ENCODE measurements at places on chromosomes 13 and 19.

- peak; percentile 64 for DNase-seq
Measured at GRCh38 chr13:30718661-30719524, 16.4 kb upstream of the ALOX5AP start.

GRCh38 chr13:93147298-93147645 lies 79.3 kb upstream of the GPC6 start:
- DNase-seq = no peak

DNA sequence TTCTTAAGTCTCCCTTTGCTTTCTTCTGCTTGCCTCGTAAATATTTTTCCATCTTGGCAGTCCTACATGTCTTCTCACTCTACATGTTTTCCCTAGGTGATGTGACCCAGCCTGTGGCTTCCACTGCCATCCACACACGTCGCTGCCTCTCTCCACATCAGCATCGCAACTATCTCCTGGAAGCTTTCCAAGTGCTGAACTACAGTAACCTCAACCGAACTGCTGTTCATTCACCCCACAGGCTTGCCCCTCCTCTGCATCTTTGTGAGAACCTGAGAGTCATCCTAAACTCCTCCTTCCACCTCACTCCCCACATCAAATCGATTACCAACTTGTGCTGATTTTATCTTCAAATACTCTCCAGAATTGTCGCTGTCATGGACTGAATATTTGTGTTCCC lies 41.2 kb upstream of the USPL1 start:
- DNase-seq = no peak

- DNase-seq = no peak
Measured at GRCh38 chr19:50518091-50519005, 4.6 kb upstream of the ASPDH start.

GRCh38 chr19:35608251-35608650 lies 4.3 kb upstream of the HAUS5 start:
- DNase-seq = no peak

DNA sequence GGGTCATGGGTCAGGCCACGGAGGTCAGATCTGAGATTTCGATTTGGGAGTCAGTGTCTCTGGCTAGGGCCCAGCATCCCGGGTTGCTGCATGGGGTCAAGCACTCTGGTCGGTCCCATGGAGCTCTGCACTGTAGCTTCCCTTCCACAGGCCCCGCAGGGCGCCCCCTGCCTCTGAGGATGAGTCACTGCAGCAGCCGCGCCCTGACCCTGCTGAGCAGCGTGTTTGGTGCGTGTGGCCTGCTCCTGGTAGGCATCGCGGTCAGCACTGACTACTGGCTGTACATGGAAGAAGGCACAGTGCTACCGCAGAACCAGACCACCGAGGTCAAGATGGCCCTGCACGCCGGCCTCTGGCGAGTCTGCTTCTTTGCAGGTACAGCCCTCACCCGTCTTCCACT lies 3.6 kb downstream of the CACNG7 start:
- DNase-seq = no peak

DNA sequence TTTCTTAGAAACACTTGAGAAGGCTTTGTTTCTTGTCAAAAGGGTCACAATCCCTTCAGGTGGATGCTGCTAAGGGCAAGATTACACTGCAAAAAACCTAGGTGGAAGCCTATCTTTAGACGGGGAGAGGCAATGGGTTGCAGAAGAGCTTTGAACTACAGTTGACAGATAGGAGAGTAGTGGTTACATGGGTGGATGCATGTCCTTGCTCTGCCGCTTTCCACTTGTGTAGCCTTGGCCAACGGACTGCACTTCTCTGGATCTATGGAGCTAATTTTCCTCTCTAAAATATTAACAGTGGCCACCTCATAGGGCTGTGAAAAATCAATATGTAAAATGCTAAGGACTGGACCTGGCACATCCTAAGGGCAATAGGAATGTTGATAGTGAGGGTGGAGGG lies 980 bp downstream of the BCKDHA start:
- DNase-seq = no peak

DNA sequence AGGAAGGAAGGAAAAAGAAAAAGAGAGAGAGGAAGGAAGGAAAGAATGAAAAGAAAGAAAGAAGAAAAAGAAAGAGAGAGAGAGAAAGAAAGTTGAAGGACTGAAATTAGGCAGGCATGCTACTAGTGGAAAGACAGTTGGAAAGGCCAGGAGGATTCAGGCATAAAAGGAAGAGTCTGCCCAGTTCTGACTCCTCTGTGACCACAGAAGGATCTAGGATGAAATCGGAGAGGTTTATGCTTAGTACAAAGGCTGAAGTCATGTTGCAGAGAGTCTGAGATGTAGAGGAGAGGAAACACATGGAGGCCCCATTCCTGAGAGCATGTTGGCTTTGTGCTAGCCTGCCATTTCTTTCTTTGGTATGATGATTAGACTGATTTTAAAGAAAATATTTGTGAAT lies 246.5 kb upstream of the ARGLU1 start:
- no peak for DNase-seq

DNA sequence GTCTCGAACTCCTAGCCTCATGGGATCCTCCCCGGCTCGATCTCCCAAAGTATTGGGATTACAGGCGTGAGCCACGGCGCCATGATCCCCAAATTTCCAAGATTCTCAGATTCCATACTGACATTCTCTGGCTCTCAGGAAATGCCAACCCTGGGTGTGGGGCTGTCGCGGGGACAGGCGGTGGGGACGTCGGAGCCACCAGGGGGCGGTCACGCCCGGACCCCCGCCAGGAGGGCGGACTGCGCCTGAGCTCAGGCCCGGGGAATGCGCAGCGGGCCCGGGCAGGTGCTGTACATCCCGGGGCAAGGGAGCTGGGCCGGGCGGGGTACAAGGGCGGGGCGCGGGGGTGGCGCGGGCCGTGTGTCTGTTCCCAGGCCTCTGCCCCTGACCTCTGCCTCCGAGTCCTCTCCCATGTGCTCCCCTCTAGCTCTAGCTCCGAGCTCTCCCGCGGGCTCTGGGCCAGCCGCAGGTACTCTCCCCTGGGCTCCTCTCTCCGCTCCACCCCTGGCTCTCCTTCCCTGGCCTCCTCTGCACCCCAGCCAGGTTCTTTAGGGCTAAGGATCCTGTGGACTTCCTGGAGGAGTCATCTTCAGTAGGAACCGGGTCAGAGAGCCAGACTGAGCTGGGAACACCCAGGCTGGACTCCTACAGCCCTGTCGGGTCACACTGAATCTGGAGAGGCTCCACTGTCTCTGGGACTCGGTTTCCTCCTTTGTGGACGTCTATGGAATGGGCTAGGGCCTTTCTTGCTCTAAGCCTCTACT lies 2.4 kb downstream of the PPP1R13L start:
- no peak for DNase-seq
